ENCODE measurements at places on chromosomes 5 and 9.

DNA sequence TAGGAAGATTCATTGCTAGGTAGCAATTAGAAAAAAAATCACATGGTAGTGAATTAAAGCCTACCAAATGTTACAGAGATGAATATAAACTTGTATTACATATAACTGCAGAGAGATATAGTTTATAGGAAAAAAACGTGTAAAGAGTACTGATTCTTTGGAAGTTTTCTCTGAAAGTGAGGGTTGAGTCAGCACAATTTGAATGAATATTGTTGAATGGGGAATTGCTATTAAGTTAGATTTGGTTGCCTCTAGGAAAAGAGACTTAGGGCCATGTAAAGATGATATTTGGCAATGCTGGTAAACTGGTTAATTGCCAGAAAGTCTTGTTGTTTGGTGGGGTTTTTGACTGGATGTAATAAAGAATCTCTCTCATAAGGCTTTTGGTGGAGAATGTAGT lies 37.2 kb upstream of the TAL2 start:
- no peak for DNase-seq

DNA sequence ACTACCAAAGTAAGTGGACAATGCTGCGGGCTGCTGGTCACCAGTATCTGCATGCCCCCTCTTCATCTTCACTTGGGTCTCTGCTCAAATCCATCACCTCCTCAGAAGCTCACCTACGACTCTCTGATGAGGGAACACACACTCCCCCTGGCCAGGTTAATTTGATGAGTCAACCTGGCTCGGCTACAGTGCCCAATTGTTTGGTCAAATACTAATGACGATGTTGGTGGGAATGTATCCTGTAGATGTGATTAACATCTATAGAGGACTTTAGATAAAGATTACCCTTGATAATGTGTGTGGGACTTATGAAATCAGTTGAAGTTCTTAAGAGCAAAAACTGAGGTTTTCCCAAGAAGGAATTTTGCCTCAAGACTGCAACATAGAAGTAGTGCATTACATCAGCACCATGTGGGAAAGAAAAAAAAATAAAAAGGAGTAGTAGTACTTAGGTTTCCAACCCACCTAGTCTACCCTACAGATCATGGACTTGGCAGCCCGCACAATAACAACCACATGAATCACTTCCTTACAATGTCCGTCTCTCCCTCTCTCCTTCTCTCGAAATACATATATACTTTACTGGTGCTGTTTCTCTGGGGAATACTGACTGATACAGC lies 467.3 kb downstream of the DNAH5 start:
- DNase-seq, result no peak

DNA sequence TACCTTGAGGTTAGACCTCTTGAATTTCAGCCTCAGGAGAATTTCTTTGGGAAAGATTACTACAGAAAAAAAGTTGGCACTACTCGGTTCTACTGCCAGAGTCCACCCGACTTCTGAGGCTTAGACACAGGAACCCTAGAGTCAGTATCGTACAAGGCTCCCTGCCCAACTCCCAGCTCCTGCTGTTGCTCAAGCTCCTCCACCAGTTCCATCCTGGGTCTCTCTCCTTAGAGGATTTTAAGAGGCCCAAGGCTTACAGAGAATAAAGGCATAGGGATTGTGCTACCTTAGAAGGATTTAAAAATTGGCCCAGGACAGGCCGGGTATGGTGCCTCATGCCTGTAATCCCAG lies 29.0 kb upstream of the SSBP2 start:
- no peak for DNase-seq

GRCh38 chr5:66829358-66829674 lies 233.1 kb downstream of the MAST4 start:
- no peak for DNase-seq

DNA sequence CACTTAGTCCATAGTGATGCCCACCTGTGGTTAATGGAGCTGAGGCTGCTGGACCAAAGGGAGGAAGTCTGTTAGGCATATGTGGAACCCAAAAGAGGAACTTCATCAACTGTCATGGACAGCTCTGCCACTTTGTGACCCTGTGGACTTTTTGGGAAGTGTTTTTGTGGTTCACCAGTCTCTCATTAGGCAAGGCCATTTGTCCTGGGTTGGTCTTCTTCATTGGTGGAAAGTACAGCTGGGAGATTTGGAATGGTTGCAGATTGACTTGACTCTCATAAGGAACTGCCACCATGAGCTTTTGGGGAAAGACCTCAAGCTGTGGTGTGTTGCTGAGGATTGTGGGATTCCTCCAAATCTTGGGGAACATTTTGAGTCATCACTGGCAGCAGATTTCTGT lies 31.9 kb upstream of the IL12B start:
- no peak for DNase-seq

DNA sequence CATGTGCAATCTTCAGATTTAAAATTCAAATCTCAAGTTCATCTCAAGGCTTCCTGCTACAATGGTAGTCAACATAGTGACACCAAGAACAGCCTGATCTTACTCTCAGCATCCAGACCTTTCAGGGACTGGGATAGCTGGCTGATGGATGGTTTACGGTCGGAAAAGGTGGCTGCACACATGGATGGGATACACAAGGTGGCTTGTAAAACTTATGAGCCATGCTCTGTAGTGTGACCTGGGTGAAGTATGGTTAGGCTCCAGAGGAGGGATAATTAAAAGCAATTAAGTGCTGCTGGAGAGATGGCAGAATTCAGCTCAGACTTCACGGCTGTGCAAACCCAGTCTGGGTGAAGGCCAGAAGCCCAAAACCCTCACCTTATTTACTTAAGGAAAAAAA lies 379.5 kb downstream of the NFIB start:
- no peak for DNase-seq

DNA sequence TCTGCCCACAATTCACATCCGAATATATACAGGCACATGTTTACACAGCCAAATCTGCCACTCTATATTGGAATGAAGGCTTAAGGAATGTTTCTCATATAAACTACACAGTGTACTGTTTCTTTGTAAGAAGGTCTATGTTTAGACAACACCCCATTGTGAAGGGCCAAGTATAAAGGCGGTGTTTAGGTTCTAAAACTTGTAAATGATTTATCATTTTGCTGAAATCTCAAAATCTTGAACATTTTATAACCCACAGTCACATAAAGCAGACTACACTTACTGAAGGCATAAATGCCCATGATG lies 94.0 kb downstream of the ZNF608 start:
- DNase-seq, result no peak

DNA sequence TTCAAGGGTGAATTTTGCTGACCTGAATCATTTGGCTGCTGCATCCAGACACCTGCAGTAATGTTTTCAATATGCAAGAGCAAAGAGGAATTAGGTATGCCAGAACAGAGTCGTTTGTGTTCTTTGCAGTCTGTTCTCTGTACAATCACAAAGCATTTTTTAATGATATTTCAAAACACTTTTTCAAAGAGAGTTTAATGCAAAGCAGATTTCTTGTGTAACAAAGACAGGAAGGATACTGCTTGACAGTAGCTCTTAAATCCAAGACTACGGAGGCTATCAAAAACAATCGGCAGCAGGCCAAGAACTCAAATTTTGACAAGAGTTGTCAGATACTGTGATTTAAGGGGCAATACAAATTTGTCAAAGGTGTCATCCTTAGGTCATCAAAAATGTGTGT lies 341.9 kb downstream of the GADD45G start:
- DNase-seq, result no peak

Data from activated CD4-positive, alpha-beta T cell treated with anti-CD3 and anti-CD28 coated beads for 1 hour (primary cell).